Activated CD4-positive, alpha-beta T cell treated with anti-CD3 and anti-CD28 coated beads, Interleukin-10, Interleukin-2, amounts not matched to agents 100 ng/mL and 50 ng/mL, durations not matched to agents 16 hours and 8 hours (primary cell): ENCODE measurements at places on chromosomes 12 and 14.

DNA sequence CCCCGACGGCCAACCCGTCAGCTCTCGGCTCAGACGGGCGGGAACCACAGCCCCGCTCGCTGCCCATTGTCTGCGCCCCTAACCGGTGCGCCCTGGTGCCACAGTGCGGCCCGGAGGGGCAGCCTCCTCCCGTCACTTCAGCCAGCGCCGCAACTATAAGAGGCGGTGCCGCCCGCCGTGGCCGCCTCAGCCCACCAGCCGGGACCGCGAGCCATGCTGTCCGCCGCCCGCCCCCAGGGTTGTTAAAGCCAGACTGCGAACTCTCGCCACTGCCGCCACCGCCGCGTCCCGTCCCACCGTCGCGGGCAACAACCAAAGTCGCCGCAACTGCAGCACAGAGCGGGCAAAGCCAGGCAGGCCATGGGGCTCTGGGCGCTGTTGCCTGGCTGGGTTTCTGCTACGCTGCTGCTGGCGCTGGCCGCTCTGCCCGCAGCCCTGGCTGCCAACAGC, at the start of gene WNT1:
Gene WNT1 (plus strand): TSS at position 32 of the 450 bp plus-strand sequence. CDS start 329 bp downstream, at position 361.
- DNase-seq, result no peak

DNA sequence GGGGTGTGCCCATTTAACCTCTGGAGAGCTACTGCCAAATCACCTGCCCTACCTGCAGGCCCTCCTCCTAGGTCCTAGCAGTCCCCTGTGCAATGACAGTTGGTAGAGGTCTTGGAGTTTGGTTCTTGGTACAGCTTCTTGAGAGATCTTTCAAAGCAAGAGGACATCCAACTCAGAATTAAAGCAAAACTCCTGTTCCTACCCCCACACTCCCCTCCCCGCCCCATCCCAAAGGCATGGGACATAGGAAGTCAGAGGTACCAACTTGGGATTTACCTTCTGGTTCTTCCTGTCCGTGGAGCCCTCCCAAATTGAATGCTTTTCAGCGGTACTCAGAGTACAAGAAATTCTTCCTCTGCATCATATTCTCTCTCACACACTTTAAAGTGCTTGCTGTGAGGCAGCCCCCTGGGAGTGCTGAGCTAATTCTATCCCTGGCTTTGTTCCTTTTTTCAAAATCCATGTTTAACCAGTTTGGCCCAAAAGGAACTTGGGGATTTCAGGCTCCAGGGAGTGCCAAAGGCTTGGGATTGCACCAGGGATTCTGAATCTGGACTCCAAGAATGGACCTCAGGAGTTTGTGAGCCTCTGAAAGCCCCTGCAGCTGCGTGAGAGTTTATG, 40.8 kb downstream of the GALNT16 start:
- no peak for DNase-seq

DNA sequence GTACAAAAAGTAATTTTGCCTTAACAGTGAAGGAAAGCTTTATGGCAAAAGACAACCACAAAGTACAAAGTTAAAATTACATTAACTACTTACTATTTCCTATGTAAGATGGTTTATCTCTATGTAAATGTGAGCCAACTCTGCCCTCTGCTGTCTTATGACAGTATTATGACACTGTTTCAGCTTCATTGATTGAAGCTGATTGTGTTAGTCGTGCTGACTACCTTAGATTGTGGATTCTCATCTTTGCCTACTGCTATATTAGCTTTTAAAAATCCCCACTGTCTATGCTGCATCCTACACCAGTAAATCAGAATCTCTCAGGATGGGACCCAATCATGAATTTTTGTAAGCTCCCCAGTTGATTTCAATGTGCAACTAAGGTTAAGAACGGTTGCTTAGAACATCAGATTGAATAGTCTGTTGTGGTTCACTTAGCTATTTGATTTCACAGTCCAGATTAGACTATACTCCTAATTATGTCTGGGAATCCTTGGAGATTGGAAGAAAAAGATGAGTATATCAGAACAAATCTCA, 12.2 kb upstream of the SPTB start:
- peak; percentile 55 for DNase-seq

GRCh38 chr12:22733756-22734155, 108.8 kb downstream of the ETNK1 start:
- DNase-seq, result no peak

DNA sequence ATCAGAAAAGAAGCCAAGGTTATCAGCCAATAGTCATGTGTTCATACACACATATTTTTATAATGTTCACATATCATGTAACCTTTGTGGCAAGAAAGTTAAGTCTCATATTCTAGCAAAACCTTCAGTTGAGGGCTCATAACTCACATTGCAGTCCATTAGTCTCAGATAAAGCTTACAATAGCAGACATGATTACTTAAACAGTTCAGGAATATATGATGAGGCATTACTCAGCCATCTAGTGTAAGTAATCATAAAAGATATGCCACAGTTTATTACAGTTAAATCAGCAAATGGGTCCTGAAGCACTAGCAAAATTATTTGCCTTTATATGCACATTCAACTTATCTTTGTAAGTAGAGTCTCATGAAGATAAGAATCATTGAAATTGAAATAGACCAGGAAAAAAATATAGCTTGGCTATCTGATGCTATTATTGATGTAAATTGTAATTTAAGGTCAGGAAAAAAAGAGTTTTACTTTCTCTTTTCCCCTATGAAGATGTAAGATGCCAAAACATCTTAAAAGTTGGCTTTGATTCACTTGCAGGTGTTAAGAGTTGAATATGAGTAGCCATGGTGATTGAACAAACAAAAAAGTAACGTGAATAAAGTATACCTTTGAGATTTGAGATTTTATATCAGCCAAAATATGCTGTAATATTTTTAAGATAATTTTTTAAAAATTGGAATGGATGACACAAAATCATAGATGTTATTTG, 537.0 kb downstream of the SLC6A15 start:
- DNase-seq, result no peak

DNA sequence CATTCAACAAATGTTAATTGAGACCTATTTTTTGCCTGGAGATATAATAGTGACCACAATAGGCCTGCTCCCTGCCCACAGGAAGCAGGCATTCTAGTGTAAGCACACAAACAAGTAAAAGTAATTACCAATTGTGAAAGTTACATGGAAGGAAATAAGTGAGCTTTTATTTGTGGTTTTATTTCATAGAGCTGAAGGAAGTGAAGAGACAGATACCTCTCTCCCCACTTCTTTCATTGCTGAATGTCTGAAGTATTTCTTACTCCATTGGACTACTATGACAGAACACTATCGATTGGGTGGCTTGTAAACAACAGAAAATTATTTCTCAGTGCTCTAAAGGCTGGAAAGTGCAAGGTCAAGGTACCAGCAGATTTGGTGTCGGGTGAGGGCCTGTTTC, 183.5 kb downstream of the PRKCH start:
- DNase-seq, result peak; percentile 58

- DNase-seq, result no peak
Observed at GRCh38 chr14:23916446-23916845, 37.1 kb upstream of the DHRS4 start.

- DNase-seq, result no peak
Observed at GRCh38 chr12:62106547-62107185, 153.5 kb upstream of the USP15 start.

DNA sequence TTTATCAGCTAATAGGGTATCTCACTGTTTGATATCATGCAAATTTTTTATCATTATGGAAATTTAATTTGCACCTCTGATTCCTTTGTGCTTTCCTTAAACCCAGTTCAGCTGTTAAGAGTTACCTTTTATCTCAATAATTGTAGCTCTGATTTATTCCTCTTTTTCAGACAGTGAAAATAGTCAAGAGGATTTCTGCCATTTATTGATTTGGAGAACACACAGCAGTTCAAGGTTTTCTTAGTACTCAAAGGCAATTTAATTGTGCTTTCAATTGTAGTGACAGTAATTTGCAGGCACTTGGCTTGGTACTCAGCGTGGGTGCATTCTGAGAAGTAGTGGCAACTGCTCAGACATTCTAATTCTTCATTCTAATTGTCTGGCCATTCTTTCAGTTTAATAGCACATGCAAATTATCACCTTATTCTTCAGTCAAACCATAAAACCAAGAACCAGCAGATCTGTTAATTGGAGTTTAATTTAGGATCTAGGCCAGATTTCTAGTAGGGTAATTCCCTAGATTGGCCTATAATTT, 709.3 kb downstream of the RPS29 start:
- no peak for DNase-seq

GRCh38 chr12:51951843-51952722, 584 bp downstream of the ACVR1B start:
- no peak for DNase-seq

DNA sequence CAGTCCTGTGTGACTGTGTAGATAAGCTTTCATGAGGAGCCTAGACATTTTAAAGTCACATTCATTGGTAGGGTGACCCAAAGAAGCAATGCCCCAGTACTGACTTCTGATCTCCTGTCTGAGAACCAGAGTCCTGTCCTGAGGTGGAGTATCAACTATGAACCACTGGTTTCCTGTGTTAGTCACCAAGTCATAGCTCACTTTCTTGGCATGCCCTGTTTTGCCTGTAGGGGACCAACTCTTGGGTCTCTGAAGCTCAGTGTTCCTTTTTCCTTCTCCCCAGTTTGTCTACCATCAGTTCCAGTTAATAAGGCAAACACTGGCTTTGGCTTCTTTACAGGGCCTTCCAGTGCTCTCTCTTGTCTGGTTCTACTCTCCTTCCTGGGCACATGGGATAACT, 97.4 kb downstream of the C12orf75 start:
- peak; percentile 15 for DNase-seq

DNA sequence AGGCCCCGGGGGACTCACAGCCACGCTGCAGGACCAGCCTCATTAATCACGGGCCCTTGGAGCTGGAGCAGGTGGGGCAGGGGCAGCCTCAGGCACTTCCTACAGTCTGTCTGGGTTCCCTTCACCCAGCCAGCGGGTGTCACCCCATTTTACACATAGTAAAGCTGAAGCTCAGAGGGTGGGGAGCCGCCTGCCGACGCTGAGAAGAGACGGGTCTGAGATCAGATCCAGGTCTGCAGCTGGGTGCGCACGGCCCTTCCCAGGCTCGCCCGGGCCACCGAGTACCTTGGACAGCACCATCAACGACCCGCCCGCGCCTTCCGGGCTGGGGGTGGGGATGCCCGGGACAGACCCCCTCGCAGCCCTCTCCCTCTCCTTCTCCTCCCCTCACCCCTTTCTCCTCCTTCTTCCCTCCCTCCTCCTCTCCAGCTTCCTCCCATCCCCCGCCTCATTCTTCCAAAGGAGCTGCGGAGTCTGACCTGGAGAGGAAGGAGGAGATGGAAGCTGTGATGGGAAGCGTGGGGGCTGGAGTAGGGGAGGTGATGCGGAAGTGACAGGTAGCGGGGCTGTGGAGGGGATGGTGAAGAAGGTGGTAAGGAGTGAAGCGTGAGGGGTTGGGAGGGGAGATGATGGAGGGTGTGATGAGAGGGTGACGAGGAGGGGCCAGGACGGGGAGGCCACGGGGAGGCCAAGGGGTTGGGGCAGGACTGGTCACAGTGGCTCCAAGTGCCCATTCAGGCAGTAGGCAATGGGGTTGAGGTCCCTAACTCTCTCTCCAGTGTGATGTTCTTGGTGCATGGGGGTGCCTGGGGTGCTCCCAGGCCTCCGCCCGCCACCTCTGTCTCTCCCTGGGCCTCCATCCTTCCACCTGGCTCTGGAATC, 8.8 kb downstream of the DTX1 start:
- DNase-seq, result no peak

DNA sequence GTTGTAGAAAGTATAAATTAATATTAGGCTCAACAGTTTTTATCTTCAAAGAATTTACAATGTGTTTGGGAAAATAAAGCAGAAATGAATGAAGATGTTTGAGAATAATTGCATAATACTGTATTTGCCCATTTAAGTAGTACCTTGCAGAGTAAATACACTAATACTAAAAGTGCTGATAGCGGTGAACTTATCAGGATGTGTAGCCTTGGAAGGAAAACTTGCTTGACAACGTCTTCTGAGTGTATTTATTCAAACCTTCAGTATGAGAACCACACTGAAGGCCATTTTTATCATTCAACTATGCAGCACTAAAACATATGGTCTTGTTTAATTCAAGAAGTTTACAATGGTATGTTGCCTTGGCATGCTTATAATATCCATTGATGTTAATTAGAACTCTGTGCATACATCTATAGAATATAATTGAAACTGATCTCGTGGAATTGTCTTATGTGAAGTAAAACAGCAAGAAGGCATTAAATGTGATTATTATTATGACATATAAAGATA, 41.3 kb downstream of the MSRB3 start:
- DNase-seq, result no peak

- DNase-seq, result no peak
Observed at GRCh38 chr12:44059476-44059875, 223.6 kb downstream of the TMEM117 start.

DNA sequence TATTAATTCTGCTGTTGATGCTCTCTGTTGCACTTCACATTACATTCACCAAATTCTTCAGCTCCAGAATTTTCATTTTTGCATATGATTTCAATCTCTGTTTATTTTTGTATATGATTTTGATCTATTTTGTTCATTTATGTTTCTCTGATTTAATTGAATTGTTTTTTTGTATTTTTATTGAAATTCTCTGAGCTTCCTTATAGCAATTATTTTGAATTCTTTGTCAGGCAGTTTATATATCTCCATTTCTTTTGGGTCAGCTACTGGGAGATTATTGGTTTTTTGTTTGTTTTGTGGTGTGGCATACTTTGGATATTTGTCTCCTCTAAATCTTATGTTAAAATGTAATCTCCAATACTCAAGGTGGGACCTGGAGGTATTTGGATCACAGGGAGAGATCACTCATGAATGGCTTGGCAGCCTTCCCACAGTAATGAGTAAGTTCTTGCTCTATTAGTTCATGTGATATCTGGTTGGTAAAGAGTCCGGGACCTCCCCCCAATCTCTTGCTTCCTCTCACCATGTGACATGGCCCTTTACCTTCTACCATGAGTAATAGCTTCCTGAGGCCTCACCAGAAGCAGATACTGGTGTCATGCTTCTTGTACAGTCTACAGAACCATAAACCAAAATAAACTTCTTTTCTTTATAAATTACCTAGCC, 8.7 kb upstream of the TCL1A start:
- DNase-seq, result no peak

GRCh38 chr12:30019366-30020140, 235.8 kb upstream of the TMTC1 start:
- no peak for DNase-seq

DNA sequence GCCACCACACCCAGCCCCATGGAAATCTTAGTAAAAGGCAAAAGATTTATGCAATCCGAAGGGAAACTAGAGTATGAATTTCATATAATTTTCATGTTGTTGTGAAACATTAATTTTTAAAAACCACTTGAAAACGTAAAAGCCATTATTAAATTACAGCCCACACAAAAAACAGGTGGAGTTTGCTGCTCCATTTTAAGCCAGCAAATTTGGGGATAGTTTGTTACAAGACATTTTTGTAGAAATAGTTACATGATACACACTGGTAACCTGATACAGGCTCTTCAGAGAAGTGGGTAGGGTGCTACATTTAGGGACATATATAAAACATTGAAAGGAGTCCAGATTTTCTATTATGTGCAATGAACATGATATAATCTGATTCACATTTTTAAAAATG, 17.6 kb downstream of the GNPTAB start:
- no peak for DNase-seq

GRCh38 chr14:62133776-62134550, 371.7 kb downstream of the SNAPC1 start:
- DNase-seq, result no peak
